ENCODE measurements at places on chromosomes 3 and 15.

GRCh38 chr3:14440531-14441239 is 38.3 kb downstream of the SLC6A6 start:
- peak; percentile 28 for DNase-seq

GRCh38 chr15:32870240-32871033 is 152.6 kb downstream of the GREM1 start:
- DNase-seq: peak; percentile 79

GRCh38 chr15:65071381-65071811 is 3.6 kb upstream of the RASL12 start:
- no peak for DNase-seq

- no peak for DNase-seq
These were observed 767.7 kb upstream of the ALCAM start for GRCh38 chr3:104598848-104599511.

DNA sequence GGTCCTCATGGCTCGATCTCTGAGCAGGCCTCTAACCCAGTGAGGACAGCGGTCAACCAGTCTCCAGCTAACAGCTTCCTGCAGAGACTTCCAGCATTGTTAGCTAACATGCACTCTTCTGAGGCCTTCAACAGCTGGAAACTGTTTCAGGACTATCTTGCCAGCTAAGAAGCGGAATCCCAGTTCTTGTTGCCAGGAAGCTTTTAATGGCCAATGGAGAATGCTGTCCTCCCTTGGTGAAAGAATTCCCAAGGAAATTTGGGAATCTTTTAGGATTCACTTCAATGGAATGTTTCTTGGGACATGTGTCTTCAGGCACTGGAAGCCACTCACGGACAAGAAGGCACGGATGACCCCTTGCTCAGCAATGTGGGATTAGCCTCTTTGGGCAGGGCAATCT is 91.7 kb downstream of the CEMIP start:
- no peak for DNase-seq

DNA sequence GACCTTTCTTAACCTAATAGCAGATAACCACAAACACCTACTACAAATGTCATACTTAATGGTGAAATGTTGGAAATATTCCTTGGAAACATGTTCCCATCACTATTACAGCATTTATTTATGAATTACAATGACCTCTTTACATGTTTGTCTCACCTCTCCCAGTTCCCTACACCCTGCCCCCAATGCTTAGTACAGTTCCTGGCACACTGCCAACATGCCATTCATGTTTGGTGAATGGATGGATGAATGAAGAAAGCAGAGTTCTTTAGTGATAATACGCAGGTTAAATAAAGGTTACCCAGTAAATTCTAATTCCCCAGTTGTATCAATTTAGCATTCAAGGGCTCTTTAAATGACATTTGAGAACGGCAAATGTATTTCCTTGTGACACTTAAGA is 259.9 kb upstream of the ATP11B start:
- no peak for DNase-seq

GRCh38 chr3:89025185-89025584 is 82.2 kb upstream of the EPHA3 start:
- DNase-seq: no peak

DNA sequence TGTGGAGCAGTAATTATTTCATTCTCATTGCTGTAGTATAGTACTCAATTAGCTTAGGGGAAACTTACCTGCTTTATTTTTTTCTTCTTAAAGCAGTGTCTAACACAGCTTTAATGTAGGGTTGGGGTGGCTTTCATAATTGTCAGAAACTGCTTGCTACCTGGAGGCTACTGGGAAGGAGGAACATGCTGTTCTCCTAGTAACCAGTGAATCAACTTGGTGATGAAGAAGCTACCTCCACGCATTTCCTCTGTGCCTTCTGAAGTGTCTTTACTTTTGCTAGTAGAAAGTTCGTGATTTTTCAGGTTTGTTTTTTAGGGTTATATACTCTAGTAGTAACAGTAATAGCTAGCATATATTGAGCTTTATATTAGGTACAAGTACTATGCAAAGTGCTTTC is 11.5 kb downstream of the FEM1B start:
- DNase-seq: no peak

- no peak for DNase-seq
These were observed 32.8 kb downstream of the COPS2 start for GRCh38 chr15:49122541-49123062.

DNA sequence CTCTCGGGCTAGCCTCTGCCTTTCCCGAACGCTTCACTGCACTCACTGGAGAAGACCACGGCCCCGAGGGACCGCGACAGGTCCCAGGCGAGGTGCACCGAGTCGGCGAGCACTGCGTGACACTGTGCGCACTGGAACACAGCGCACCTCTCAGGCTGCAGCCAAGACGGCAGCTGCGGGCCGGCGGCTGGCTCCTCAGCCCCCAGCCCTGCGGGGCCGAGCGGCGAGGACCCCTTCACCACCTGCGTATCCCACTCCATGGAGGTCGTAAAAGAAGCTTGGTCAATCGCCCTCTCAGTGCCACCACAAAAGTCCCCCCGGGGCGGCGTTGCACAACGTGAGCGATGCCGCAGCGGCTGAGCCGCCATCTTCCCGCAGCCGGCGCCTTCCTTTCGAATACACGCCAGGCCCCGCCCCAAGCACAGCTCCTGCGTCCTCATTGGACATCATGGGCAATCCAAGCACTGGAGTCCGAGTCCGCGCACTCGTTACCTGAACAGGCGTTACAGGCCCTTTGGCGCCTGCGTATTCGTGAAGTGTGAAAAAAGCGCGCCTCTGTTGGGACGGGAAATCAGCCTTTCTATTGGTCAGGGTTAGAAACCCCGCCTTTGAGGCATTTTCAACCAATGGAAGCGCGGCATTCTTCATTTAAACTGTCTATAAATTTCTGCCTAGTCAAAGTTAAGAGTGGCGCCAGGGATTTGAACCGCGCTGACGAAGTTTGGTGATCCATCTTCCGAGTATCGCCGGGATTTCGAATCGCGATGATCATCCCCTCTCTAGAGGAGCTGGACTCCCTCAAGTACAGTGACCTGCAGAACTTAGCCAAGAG is at the start of the genes NUSAP1 and OIP5:
Gene NUSAP1 (plus strand): TSS at position 688 of the 832 bp plus-strand sequence. CDS start 77 bp downstream, at position 765.
Gene OIP5 (minus strand): TSS at position 398 of the 832 bp plus-strand sequence. CDS start 30 bp downstream, at position 368.
- DNase-seq: peak; percentile 98

- DNase-seq: no peak
These were observed 138.9 kb downstream of the EPHA3 start for GRCh38 chr3:89246326-89246725.

GRCh38 chr15:55494931-55495330 is 13.1 kb downstream of the DNAAF4 start:
- no peak for DNase-seq
